ENCODE measurements at places on chromosomes 12 and 14.
A peak's percentile ranks its signal among the peaks of the same experiment; 100 is the strongest.

- DNase-seq = peak; percentile 52
Measured at GRCh38 chr12:561908-562593, 101.2 kb downstream of the NINJ2 start.

GRCh38 chr14:99075061-99075460 lies 196.9 kb downstream of the BCL11B start:
- DNase-seq = no peak

DNA sequence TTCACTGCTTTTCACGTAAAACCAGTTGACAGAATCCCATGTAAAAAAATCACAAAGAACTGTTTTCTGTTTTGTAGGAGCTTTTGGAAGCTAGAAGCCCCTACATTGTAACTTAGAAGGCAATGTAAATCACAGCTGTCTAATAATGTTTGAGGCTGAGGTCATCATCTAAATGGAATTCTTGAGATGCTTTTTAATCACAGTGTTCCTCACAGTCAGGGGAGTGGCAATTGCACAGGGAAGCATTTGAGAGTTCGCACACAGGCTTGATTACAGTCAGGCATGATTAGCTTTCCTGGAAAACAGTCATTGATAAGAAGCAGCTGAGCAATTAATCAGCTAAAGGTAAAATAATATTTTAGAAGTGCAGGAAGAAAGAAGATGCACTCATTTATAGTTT lies 2.9 kb downstream of the SLC17A8 start:
- DNase-seq = no peak

GRCh38 chr14:65019944-65020566 lies 33.4 kb downstream of the FNTB start:
- DNase-seq = peak; percentile 67
